ENCODE measurements at places on chromosomes 7 and 10.

- no peak for DNase-seq
Measured at GRCh38 chr10:112912410-112912928, 37.6 kb upstream of the TCF7L2 start.

GRCh38 chr7:29988424-29989256 lies 961 bp downstream of the SCRN1 start:
- DNase-seq = no peak

- DNase-seq = no peak
Measured at GRCh38 chr10:60849217-60849616, 70.9 kb downstream of the CDK1 start.

GRCh38 chr10:52818019-52818418 lies 45.4 kb upstream of the MBL2 start:
- DNase-seq = no peak

- no peak for DNase-seq
Measured at GRCh38 chr10:56012101-56012500, 349.0 kb downstream of the ZWINT start.

DNA sequence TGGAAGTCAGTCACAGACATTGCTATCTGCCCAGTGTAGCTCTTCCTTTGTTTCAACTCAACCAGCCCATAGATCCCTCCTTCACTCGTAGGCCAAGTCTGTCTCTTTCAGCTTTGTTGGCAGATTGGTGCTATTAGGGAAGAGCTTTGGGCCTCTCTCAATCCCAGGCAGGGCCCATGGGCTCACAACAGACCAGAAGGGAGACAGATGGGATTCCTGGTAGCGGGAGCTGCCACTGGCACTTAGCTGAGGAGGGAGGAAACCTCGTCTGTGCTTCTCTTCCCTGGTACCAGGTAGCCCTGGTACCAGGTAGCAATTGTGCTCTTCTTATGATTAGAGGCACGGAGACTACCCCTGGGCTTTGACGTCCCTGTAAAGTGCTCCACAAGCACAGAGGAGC lies 592.0 kb downstream of the TYW1 start:
- DNase-seq = no peak

DNA sequence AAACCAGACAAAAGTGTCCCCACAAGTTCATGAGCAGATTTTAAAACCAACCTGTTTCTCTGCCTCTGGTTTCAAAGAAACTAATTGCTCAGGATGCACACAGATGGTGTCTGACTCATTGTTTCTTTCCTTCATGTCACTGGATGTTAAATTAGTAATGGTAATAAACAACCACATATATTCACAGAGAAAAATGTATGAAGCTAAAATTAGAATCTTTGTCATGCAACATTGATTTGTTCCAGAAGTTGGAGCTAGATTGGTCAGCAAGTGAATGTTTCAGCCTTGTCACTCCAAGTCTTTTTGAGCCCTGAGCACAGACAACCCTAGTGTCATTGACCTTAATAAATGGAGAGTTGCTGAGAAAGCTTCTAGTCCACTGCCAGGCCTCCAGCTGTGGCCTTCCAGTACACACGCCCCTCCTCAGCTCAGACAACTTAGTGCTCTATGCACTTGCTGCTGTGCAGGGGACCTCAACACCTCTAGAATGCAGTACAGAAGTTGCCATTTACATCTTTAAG lies 175.9 kb downstream of the CCDC71L start:
- no peak for DNase-seq

DNA sequence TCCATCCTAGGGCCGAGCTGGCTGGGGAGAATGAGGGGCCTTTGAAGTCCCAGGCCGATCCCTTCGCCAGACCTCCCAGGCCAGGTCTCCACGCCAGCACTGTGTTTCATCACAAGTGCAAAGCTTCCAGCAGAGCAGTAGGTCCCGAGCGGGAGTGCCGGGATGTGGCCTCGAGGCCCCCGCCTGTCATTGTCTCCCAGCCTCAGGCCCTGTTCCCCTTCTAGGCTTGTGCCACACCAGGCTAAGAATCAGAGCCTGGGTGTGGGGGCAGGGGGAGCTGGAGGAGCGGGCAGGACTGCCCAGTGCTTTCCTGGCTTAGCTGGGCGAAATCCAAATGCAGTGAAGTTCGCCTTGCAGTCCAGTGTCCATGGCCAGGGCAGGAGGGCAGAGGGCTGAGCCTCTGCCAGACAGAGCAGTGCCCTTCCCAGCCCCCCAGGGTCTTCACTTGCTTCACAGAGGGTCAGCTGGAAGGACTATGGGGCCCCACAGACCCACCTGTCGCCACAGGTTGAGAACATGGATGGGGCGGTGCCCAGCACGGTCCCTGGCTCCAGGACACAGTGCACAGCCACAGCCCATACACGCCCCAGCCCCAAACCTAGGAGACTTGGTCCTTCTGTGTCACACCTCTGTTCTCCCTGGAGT lies 20.2 kb upstream of the PFKFB3 start:
- DNase-seq = no peak

- peak; percentile 32 for DNase-seq
Measured at GRCh38 chr7:159004411-159004810, 140.3 kb downstream of the VIPR2 start.

GRCh38 chr7:142798451-142799436 lies 28.0 kb downstream of the PRSS2 start:
- DNase-seq = no peak

DNA sequence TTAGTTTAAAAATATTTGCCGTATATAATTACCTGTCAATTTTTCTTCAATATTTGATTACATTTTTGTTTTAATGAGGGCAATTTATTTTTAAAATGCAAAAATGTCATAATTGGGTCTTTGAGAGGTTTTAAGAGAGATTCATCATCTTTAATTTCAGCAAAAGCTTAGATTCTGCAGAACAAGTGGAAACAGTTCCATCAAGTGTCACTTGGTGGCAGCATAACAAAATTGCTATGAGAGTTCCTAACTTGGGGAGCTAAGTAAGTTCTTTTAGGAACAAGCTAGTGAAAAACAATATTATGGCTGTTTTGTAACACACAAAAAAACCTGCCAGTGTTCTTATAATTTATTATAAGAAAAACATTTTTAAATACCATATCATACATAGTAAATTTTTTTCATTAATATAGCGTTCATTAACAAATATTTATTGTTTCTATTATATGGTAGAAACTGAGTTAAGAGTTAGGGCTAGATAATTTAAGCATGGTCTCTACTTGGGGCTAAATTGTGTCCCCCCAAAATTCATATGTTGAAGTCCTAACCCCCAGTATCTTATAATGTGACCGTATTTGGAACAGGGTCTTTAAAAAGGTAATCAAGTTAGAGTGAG lies 155.2 kb downstream of the MAGI2 start:
- no peak for DNase-seq
